ENCODE measurements at places on chromosomes 4 and X.

GRCh38 chr4:67765401-67765800 lies 11.2 kb upstream of the GNRHR start:
- no peak for DNase-seq

- DNase-seq: no peak
Measured at GRCh38 chr4:121829511-121829910, 5.8 kb upstream of the CCNA2 start.

DNA sequence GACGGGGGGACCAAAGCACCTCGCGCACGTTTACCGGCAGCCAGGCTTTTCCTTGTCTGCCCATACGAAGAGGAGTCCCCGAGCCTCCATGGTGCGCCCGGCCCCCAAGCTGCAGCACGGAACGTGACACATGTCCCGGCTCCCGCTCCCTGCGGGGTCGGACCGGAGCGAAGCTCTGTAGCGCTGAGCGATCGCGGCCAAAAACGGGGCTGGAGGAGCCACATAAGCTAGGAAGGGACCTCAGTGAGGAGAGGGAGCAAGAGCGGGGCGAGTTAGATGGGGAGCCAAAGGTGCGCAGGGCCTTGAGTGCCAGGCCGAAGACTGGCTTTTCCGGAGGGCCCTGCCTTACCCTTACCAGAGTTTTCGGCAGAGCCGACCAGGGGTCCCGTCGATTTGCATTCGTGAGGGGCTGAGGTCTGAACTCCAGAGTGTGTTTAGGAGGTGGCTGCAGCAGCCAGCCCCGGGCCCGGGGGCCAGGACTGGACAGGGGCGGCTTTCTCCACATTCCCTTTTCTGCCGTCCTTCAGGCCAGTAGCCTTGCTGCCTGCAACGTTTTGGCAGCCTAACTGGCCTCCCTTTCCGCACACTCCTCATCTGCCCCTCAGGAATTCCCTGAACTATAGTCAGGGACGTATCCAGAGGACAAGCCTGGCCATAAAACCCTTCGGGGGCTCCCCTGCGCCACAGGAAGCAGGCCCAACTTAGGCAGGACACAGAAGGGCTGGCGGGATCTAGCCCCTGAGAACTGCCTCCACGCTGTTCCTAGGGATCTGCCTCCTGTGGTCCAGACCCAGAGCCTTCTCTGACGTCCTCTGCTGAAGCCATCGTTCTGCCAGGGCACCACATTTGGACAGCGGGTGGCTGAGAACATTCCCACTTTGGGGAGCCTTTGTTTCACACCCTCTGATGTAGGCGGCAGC lies 689 bp downstream of the SSR4 start:
- DNase-seq: no peak

- DNase-seq: no peak
Measured at GRCh38 chr4:137994853-137995252, 247.3 kb downstream of the SLC7A11 start.

GRCh38 chrX:13816643-13817627 lies at the start of gene GPM6B:
Gene GPM6B (minus strand): TSS chrX:13817093. CDS start chrX:13816904, 189 bp downstream.
- DNase-seq: peak; percentile 68

GRCh38 chrX:24014388-24015018 lies 12.5 kb downstream of the KLHL15 start:
- no peak for DNase-seq

GRCh38 chr4:36553453-36553852 lies 272.0 kb downstream of the DTHD1 start:
- DNase-seq: no peak

GRCh38 chr4:68734095-68734494 lies 63.6 kb upstream of the UGT2B15 start:
- DNase-seq: no peak

DNA sequence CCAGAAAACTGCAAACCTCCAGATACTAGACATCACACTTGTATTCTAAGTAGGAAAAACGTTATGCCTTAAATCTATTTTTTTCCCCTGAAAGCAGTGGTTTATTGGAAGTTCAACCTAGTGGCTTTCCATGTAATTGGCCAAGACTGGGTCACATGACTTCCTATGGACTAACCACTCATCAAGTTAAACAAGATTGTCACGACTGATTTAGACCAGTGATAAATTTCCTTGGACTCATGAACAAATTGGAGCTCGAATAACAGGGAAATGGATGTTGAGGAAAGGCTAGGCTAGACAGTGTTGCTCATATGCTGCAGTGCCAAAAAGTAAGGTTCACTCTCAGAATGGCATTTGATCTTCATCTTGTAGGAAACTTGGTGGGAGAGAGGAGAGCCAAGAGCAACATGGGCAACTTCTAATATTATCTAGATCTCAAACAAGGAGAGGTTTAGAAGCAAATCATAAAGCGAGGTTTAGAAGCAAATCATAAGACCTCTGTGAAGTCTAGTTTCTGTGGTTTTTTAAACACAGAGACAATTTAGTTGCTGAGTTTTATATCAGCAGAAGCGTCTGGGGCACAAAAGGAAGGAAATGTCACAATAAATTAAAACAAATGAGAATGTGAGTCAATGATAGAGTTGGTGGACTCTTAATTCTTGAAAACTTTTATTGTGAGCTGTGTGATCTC lies 165.6 kb upstream of the BOD1L1 start:
- no peak for DNase-seq

GRCh38 chr4:74167585-74167984 lies 9.7 kb downstream of the MTHFD2L start:
- DNase-seq: no peak

GRCh38 chr4:1678244-1678643 lies 5.9 kb downstream of the FAM53A start:
- no peak for DNase-seq

DNA sequence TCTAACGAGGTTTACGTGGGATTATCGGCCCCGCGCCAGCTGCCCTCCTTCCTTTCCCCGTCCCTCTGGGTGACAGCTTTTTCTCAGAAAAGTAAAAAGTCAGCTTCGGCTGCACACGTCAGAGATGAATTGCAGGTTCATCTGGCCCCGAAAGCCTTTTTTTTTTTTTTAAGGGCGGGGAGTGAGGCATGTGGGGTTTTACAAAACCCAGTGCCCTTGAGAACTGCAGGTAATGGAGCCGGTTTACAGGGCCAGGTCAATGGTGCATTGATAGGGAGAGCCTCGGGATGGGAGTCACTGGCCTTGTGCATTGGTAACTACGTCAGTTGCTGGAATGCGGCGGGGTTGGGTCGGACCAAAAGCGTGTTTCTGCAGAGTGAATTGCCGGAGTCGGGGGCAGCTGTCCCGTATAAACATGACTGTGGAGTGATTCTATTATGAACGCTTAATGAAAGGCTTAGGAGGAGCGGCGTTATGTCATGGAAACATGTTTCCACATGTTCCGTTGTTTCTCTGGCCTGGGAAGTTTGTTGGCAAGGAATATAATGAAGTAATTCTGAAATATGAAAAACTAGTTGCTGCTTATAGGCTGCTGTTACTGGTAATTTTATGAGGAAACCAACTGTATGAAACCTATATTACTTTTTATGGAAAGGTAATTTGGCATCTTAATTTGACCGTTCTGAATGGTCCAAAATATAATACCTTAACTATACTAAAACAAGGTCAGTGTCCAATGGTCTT lies 1.1 kb downstream of the HSPA4L start:
- DNase-seq: peak; percentile 28

DNA sequence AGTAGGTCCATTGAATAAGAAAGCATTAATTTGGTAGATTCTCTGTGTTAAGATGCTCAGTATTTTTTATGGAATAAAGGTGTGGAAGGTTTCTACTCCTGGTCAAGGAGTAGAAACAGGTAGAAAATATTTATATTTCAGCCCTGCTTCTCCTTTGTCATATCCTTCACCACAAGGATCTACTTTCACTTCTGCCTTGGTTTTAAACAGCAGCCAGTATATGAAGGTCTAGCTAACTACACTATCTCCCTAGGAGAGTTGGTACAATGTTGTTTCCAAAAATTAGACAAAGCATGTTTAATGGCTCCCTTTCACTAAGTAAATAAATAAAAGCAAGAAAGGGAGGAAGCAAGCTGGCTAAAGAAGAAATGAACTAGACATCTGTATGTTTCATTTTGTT lies 44.6 kb upstream of the GYPA start:
- no peak for DNase-seq

- DNase-seq: no peak
Measured at GRCh38 chrX:46575586-46575985, 2.0 kb downstream of the CHST7 start.

- DNase-seq: no peak
Measured at GRCh38 chrX:100830143-100830542, 10.0 kb downstream of the CSTF2 start.

- DNase-seq: no peak
Measured at GRCh38 chrX:37993176-37993575, 13.2 kb upstream of the SYTL5 start.

DNA sequence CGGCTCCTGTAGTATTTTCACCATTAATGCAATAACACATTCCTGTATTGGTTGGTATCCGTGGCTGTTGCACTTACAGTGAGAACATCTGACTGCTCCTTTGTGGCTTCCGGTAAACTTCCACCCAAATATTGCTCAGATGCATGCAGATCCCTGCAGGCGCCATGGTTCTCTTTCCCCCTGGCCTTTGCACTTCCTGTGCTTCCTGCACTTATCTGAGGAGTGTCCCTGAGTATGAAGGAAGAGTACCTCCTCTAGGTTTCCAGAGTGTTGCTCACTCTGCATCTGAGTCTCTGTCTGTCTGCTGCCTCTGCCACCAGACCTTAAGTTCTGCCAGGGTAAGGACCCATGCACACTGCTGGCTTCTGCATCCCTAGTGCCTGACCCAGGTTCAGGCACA lies 117.2 kb upstream of the SLC34A2 start:
- DNase-seq: no peak

DNA sequence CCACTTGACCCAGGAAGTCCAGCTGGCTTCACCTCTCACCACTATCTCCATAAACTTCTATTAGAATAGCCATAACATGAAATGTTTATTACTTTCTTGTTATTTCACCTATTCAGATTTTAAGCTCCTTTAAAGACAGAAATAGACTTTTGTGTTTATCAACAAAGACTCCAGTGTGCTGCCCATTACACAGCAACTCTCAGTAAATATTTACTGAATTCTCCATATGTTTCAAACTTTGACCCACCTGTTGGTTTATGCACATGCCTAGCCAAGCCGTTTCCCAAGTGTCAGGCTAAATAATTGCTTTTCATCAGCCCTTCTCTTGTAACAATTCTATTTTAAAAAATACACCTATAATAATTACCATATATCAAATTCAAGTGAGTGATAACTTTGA lies 242.9 kb upstream of the NEIL3 start:
- no peak for DNase-seq

GRCh38 chr4:8117278-8117682 lies 41.3 kb downstream of the ABLIM2 start:
- no peak for DNase-seq

DNA sequence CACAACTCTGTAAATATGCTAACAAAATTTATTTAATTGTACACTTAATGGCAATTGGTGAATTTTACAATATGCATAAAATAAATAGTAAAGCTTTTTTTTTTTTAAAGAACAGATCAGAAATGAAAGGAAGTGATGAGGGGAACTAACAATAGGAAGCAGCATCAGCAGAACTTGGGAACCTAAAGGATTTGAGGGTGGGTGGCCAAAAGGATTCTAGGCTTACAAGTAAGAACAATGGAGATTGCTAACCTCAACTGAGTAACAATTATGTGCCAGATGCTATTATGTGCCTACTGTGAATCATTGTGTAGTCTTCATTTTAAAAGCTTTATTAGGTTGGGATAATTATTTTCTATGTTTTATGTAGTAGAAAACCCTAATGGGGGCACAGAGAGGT lies 185.2 kb downstream of the LDB2 start:
- no peak for DNase-seq

DNA sequence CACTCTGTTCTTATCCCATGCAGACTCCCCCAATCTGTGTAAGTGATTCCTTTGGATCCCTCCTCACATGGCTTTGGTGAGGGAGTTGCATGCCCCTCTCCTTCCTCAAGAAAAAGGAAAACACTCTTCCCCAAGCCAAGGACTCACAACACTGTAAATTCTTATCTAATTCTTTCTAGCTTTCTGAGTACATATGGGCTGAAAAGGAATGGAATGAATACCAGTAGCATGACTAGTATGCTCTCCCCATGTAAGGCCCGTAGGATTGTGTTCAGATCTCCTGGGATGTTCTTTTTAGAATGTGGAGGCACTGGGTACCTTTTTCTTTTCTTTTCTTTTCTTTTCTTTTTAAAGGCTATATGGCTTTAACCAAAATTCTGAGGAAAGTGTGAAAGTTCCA lies 17.0 kb upstream of the MAGED1 start:
- no peak for DNase-seq

GRCh38 chrX:65607070-65607742 lies 60.2 kb upstream of the MSN start:
- no peak for DNase-seq

DNA sequence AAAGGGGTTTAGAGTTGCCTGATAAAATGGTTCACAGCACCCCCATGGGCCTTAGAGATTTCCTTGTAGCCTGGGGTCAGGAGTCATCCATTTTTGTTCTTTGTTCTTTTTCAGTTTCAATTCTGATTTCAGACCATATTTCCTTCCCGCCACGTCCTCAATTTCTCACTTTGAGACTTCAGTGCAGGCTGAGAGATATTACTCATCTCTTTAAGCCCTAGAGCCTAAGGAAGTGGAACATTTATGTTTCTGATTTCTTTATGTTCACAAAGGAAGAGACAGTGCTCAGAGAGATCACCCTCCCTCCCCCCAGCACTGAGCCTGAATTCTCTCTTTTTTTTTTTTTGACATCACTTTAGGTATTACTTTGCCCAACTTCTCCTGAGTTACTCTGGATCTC lies 56.3 kb downstream of the MSN start:
- no peak for DNase-seq

DNA sequence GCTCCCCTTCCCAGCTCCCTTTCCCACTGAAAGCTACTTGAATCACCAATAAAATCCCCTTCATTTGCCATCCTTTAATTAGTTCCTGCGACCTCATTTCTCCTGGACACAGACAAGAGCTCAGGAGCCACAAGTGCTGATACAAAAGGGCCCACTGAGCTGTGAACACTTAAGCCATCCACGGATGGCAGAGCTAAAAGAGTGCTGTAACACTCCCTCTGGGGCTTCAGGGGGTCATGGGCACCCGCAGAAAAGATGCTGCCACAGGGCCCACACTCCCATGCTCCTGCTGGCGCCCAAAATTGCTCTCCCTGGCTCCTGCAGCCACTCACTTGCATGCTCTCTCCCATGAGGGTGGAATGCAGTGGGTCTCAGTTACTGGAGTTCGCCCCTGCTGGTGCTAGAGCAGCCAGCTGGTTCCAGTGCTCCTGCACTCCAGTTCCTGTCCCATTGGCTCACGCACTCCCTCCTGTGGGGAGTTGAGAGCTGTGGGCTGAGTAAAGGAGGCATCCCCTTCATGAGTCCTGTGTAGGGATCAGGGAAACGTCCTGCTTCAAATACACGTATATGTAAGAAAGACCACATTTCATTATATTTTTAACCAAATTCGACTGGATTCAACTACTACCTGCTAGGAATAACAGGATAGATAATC lies 1291.0 kb downstream of the ARAP2 start:
- no peak for DNase-seq
